ENCODE measurements at places on chromosomes 2 and 18.

DNA sequence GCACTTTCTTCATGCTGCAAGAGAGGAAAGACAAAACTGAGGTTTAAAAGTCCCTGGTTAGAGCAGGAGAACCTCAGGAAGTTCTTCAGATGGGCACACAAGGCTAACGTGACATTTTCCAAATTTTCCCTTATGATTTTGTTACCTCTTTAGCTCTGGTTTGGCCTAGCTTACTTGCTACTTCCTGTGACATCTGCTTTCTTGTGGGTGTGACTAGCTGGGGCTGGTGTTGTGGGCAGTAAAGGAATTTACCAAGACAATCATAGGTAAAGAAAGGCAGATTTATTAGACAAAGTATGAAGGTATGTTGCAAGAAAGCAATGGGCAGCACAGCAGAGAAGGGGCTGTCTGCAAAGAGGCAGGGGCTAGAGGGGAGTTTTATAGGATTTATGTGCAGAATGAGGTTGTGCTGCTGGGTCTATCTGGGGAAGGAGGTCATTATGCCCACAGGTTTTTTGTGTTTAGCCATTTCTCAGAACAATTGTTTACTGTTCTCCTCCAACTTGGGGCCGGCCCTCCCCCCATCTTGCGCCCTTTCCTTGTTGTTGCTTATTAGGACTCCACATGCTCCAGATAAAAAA, 6.7 kb upstream of the TNP1 start:
- DNase-seq = no peak

- DNase-seq = no peak
Measured at GRCh38 chr2:119760237-119760955, 674 bp downstream of the PTPN4 start.

DNA sequence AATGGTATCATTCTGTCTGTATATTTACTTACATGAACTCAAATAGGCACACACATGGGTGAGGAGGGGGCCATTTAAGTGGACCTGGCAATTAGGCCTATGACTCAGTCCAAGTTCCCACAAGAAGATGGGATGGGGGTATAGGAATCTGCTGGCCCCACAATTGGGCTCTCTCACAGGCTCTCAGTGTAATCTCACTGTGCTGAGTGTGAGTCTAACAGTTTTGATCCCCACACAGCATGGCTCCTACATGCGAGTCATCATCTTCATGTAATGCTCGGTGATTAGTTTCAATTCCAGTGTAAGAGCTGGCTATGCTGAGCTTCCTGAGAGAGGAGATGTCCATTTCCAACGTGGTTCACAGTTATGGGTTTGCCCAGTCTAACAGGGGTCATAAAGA, 114.0 kb downstream of the GATA6 start:
- DNase-seq = no peak

DNA sequence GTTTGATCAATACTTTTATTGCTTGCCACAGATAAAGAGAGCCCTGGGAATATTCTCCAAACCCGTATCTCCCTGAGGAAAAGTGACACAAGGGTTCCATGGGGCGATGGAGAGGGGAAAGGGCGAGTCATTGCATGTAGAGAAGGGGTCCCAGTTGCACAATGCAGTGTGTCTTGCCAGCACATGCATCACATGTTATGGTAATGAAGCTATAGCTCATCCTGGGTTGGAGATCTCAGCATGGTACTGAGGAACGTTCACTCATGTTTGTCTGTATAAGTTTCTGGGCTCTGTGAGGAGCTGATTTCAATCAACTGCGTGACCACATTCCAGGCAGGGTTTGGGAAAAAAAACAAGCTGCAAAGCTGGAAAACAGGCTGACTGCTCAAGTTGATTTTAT, 220.7 kb upstream of the MC4R start:
- DNase-seq = no peak

DNA sequence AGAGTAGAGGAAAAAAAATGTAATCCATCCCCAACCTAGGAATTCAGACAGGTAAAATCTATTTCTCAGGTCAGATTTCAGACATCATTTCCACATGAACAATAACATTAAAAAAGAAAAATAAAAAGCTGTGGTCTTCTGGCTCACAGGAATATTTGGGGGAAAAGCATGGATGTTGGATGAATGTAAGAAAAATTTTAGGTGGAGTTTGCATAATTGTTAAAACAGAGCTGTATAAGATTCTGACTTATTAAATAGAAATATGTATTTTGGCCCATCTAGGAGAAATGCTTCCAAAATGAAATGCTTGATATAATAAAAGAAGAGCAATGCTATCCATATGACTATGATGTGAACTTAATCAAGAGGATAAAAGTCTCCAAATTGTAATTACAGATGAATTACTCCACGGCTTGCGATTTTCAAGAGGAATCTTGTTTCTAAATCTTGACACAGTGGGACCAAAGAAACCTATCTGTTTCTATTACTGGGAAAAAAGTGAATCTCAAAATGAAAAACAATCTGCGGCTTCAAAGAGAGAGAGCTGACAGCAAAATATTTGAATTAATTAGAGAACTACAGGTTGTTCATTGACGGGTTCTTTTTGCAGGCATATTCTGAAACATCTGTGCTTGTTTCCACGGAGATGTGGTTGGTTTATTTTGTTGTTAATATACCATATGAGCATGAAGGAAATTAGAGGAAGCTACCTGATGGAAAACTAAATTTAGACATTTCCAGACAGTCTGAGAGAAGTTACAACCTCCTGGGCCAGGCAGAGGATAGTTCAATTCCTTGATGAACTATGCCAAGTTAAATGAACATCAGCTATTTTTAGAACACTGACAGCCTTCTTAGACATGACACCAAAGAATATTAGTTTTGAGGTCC, 468.7 kb downstream of the PID1 start:
- DNase-seq = no peak

DNA sequence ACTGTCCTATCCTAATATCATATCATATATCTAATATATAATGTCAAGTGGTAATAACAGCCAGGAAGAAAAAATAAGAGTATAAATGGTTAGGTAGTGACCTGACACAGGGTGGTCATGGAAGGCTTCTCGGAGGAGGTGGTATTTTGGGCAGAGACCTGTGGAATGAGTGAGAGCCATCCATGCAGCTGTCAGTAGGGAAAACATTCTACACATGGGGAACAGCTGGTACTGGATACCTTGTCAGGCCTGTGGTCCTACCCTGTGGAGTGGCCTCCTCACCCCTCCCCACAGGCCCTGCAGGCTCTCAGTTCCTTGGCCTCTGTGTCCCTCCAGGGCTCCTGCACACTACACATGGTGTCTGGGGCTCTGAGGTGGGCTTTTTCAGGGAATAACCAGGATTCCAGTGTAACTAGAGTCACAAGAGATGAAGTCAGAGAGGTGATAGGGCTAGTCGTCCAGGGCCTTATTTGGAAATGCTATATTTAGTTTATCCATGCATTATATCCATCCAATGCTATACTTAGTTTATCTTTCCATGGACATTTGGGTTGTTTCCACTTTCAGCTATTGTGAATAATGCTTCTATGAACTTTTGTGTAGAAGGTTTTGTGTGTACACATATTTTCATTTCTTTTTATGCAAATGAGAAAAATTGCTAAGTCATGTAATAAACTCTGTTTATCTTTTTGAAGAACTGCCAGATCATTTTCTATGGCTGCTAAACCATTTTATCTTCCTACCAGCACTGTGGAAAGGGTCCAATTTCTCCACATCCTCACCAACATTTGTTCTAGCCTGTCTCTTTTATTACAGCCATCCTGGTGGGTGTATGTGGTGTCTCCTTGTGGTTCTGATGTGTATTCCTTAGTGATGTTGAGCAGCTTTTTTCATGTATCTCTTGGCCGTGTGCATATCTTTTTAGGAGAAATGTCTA, 75.6 kb downstream of the TPGS2 start:
- no peak for DNase-seq

GRCh38 chr2:239813261-239814115, 211.7 kb downstream of the NDUFA10 start:
- no peak for DNase-seq

GRCh38 chr2:129484999-129485897, 494.2 kb upstream of the RAB6C start:
- no peak for DNase-seq

GRCh38 chr2:113757138-113757657, 756 bp upstream of the SLC35F5 start:
- no peak for DNase-seq

DNA sequence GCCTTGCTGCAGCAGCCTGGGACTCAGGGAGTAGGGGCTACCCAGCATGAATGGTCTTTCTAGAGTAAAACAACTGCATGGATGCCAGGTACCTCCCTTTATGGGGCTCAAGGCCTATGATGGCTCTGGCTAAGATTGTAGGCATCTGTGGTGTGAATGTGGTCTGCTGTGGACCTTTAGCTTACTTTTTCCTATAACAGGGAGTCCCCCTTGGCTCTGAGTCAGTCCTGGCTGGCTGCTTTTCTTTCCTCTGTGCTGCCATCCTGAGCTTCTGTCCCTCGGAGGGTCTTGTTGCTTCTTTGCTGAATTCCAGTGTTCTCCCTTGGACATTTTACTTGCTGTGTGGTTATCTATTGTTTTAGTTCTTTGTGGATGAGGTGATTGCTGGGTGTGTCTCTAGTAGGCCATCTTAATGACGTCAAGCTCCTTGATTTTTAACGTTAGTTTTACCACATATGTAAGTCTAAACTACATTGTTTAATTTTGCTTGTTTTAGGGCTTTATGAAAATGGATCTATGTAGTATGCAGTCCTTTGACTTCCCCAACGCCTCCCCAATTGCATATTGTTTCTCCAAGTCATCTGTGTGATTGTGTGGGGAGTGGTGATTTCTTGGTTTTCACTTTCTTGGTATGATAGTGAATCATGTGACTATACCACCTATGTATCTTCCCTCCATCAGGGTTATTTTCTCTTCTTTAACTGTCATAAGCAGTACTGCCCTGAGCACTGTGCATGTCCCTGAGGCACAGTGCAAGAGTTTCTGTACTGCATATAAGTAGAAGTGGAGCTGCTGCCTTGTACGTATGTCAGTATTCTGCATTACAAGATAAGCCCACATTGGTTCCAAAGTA, 92.4 kb downstream of the NCK2 start:
- DNase-seq = peak; percentile 35

GRCh38 chr2:218557941-218558340, 10.2 kb downstream of the USP37 start:
- no peak for DNase-seq

- DNase-seq = no peak
Measured at GRCh38 chr2:6921321-6921922, 4.2 kb downstream of the RNF144A start.

- DNase-seq = no peak
Measured at GRCh38 chr2:103009871-103010270, 248.0 kb downstream of the TMEM182 start.
